ENCODE measurements at places on chromosomes 2 and 18.

DNA sequence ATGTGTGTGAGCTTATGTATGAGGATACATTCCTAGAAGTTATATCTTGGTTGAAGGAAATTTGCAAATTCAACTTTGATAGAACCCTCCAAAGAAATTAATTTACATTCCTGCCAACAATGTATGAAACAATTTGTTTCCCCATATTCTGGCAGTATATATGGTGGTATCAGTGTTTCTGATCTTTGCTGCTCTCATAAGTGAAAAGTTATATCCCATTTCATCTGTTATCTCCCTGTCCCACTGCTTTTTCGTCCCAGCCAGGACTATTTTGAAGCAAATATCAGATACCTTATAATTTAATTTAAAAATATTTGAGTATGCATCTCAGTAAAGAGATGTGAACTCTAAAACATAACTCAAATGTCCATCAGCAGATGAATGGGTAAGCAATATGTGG, 7.1 kb downstream of the UBR3 start:
- DNase-seq: no peak

DNA sequence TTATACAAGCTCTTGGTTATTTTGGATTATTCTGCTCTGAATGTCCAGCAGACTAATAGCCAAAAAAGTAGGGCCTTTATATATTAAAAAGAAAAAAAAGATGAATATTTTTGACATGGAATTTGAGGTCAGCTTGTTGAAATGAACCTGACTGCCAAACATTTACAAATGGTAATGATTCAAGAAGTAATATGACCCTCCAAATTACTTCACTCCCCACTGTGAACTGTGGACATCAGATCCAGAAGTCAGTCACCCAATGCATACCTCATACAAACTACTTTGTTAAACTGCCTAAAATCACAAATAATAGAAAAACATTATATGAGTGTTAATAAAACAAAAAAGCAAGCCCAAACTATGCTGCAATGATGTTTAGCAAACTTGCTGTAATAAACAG, 10.0 kb downstream of the EPG5 start:
- no peak for DNase-seq

DNA sequence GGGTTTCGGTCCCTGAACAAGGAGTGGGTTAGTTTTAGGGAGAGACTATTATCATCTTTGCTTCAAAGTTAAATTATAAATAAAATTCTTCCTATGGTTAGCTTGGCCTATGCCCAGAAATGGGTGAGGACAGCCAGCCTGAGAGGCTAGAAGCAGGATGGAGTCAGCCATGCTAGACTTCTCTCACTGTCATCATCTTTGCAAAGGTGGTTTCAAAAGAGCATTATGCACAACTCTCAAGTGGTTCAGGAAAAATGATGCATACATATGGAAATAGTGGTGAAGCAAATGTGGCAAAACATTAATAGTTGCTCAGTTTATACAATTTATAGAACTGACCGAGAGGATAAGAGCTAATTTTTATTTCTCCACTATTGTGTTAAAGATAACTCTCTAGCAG, 283.9 kb upstream of the FBXO11 start:
- no peak for DNase-seq

DNA sequence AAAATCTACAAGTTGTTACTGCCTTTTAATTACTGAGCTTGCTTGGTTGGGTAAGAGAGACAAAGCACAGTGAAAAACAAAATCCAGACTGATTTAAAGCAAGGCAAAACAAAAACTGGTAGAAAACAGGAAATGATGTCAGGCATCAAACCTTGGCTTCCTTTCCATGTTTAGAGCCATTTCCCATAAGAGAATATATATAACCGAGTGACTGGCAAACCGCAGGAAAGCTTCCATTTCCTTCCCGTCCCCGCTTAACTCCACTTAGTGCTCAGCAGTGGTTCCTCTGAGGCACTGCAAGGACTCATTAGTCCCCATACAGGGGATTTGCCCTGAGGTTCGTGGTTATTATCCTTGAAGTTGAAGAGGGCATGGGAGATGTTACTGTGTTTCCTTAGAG, 446.3 kb downstream of the LPIN1 start:
- DNase-seq: no peak

DNA sequence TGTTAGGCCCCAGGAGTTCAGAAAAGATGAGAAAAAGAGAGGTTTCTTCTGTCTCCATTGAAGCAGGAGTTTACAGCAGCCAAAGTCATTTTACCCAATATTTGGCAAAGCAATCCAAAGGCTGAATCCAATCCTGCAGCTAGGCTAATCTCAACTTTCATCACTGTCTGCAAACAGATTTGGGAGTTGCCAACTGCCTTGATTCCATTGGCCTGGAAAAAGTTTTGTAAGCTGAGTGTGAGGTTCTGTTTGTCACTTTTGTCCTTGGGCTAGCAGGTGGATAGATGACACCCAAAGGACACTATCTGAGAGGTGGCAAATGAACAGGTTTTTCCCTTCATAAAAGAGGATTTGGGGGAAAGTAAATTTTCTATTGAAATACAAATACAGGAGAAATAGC, 56.6 kb upstream of the SETBP1 start:
- DNase-seq: no peak

- DNase-seq: no peak
These were observed 612.8 kb upstream of the PKDCC start for GRCh38 chr2:41434991-41435390.

GRCh38 chr2:69304656-69305055, 82.4 kb downstream of the GFPT1 start:
- DNase-seq: no peak

DNA sequence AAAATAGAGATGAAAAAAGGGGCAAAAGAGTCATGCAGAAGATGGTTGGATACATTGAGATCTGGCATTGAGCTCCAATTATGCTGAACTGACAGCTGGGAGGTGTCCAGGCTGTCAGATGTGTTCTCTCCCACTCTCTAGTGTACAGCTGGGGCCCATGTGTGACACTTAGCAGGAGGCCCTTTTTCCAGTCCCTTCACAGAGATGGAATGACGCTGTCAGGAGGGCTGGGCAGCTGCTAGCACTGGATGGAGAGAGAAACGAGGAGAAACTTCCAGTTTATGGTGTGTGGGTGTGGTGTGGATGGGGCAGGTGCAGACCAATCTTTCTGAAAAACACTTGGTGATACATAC, 437.7 kb upstream of the HS6ST1 start:
- no peak for DNase-seq

DNA sequence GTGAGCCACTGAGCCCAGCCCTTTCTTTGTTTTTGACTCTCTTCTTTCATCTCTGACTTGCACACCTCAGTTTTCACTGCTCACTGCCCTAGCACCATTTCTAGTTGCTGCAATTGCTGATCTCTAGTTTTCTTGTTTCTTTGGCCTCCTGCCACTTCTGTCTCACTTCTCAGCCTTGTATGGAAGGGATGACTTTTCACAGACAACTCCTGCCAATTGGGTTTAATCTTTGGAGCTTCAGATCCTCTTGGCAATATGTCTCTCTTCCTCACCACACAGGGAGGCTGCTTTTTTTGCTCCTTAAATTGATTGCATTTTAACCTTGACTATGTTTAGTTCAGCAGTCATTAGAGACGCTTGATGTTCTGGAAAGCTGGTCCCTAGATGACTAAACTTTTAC, 323.1 kb downstream of the CTNNA2 start:
- DNase-seq: no peak

- DNase-seq: no peak
These were observed 11.9 kb upstream of the PID1 start for GRCh38 chr2:229282758-229283546.

- DNase-seq: no peak
These were observed 39.7 kb downstream of the PID1 start for GRCh38 chr2:229231328-229231868.

DNA sequence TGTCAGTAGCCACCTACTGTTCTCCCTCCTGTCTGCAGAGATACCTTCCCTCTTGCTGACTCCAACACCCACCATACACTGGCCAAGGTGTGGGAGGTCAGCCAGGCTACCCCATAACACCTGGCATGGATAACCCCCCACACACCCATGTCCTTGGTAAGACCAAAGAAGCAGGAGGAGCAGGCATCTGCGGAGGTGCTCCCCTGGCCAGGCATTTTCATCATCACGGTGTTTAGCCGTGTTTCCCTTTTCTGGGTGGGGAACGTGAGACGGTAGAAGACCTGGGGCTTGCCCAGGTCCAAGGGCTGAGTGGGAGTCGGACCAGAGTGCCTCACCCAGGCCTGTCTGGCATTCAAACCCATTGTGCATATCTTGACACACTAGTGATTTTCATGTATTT, 150.3 kb downstream of the SMAD7 start:
- DNase-seq: no peak

DNA sequence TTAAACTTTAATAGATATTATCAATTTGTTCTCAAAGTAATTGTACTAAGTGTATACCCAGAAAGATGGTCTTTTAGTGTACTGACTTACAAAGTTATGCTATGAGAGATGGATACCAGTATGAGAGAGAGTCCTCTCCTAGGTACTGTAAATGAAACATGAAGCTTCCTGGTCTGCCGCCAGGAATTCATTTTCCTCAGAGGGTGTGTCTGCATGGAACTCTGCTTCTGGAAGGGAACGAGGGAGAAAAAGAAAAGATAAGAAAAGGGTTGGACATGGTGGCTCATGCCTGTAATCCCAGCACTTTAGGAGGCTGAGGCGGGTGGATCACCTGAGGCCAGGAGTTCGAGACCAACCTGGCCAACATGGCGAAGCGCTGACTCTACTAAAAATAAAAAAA, 2.2 kb upstream of the SSB start:
- DNase-seq: no peak

DNA sequence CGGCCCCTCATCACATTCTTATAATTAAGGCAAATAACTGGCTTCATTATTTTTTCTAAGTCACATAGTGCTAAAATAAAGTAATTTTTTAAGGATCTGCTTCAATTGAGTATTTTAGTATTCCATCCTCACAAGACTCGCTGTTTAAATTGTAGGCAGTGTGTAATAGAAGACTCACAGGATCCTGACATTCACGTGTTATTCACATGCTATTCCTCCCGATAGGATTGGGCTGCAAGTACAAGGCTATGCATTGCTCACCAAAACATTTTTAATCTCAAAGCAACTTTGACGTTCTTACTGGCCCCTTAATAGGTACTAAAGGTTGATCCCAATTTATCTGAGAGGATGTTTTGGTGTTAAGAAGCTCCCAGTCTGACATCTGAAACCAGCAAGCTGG, 127.6 kb upstream of the L3MBTL4 start:
- no peak for DNase-seq

DNA sequence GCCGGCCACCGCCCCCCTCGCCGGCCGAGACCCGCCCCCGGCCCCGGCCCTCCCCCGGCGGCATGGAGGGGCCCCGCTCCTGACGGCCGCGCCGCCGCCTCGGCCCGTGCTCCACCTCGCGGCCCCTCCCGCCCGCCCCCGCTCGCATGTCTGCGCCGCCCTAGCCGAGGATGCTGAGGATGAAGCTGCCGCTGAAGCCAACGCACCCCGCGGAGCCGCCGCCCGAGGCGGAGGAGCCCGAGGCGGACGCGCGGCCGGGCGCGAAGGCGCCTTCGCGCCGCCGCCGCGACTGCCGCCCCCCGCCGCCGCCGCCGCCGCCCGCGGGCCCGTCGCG, 397 bp downstream of the ZCCHC2 start:
- DNase-seq: no peak

- no peak for DNase-seq
These were observed 10.6 kb downstream of the FAP start for GRCh38 chr2:162232671-162233070.
